Cerebellum (tissue), 4 donors: ENCODE measurements at places on chromosomes 16 and 17.

GRCh38 chr17:29557085-29557738 lies 9.6 kb downstream of the ABHD15 start:
- no peak for DNase-seq

DNA sequence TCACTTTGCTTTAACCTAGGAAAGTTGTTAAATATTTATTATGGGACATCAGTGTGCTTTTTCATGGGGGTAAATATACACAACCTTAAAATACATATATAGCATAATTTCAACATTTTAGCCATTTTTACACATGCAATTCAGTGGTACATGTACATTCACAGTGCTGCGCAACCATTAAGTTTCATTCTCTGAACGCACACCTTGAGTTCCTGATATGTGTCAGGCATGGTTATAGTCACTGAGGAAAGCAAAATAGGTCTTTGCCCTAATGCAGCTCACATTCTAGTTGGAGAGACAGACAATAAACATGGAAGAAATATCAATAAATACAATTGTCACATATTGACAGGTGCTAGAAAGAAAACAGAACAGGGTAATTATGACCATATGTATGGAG lies 12.8 kb upstream of the CNEP1R1 start:
- DNase-seq: no peak

GRCh38 chr17:68600067-68600930 lies 868 bp downstream of the FAM20A start:
- DNase-seq: no peak

- no peak for DNase-seq
These were observed 126.9 kb downstream of the KIF2B start for GRCh38 chr17:53949473-53950090.

GRCh38 chr16:2499890-2500429 lies 13.8 kb upstream of the ATP6V0C start:
- DNase-seq: no peak

DNA sequence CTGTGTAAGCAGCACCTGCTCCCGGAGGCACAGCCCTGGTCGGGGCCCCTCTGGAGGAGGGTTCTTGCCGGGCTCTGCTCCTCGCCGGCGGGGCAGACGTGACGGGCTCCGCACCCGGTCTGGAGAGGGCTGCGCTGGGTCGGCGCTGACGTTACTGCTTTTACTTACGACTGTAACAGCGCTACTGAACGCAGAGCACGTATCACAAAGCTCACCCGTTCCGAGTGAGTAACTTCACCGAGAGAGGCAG lies 1.3 kb upstream of the RAB40C start:
- DNase-seq: no peak
